ENCODE measurements at places on chromosomes 16 and 17.
A peak's percentile ranks its signal among the peaks of the same experiment; 100 is the strongest.

DNA sequence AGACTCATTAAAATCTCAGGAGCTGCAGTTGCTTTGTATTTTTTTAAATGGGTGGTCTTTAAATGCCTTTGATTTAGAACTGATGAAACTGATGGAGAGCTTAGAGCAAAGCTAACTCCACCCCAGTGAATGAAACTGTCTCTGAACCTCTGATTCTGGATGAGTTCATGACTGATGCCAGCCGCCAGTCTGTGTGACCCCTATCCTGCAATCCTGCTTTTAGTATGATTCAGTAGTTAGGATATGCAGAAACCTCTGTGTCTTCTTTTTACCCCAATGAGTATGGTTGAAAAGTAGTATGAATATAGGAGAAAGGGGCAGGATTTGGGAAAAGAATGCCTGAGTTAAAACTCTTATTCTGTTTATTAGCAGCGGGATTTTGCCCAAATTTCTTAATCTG, 12.3 kb upstream of the SALL1 start:
- DNase-seq, result no peak

GRCh38 chr16:51569203-51569931, 418.3 kb upstream of the SALL1 start:
- no peak for DNase-seq

- no peak for DNase-seq
Observed at GRCh38 chr16:1394367-1394951, 20.0 kb downstream of the UNKL start.

- DNase-seq, result no peak
Observed at GRCh38 chr16:29907973-29908372, 7.7 kb downstream of the ASPHD1 start.

- DNase-seq, result no peak
Observed at GRCh38 chr16:675884-676564, 553 bp downstream of the RHBDL1 start.

DNA sequence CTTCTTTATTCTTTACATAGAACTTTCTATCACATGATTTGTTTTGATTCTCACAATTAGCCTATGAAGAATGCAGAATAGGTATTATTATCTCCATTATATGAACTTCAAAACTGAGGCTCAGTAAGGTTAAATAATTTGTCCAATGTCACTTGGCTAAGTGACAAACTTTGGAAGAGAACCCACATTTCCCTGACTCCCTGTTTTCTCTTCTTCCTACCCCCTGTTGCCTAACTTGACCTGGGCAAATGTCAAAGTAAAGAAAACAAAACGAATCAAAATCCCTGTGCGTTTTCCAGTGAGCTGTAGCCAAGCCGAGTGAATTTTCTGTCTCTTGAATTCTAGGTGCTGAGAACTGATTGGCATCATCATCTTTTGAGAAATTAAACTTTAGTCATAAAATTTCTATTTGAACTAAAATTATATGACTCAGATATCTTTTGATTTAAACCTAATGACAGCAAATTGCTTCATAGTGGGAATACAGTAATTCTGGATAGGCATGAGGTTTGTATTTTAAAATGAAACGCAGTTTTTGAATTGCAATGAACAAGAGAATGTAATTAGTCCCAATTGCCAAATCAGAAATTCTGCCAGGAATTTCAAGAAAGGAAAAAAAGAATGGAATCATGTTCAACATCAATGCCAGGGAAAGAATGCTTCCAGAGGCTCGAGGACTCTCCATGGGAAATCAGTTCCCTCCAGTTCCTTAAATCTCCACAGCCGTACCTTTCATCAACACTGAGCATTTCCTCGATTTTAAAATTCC, 4.6 kb upstream of the NACA2 start:
- no peak for DNase-seq

DNA sequence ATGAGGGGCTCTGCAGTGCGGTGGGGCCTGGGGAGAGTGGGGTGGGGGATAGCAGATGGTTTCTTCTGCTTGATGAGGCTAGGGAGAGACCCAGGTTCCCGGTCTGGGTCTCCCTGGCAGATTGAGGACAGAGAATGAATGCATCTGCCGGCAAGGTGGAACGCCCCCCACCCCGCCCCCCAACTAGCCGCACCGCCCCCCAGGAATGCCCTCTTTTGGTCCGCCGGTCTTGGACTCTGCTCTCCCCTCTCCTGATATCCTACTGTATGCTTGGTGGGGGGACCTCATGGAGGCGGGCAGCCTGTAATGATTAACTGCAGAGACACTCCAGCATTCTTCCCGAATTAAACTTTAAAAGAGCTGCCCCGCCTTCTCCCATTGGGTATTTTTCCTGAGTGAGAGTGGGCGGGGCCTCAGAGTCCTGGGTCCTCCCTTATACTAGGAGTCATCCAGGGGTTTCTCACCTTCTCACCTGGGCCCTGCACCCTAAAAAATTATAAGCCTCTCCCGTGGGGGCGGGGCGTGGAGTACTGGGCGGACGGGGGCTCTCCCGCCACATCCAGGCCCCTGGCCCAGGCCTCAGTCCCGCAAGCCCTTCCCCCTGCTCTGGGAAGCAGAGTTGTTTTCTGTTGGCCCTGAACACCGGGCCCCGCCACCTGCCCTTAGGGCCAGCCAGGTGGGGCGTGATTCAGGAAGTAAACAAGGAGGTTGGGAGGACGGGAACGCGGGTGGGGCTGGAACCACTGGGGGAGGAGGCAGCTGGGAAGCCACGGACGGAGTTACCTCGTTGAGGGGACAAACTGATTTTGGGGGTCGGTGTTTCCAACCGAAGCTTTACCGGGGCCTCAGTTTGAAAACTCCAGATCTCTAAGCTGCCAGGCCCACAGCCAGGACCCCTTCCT, 1.5 kb downstream of the GRB7 start:
- DNase-seq, result no peak

DNA sequence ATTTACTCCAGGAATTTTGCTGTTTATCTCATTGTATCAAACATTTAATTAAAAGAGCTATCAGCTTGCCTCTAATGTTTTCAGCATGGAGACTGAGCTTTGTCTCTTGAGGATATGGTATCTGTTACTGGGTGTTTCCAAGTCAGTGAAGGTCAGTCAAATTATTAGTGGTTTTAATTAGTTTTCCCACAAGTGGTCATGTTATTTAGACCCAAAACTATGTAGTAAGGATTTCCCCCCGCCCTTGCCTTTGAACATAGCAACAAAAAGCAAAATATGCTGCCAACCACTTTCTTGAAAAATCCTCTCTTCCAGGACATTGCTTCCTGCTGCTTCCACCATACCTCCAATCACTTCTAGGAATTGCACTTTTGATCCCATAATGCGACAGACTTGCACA, 355.6 kb downstream of the GRIN2A start:
- DNase-seq, result no peak

DNA sequence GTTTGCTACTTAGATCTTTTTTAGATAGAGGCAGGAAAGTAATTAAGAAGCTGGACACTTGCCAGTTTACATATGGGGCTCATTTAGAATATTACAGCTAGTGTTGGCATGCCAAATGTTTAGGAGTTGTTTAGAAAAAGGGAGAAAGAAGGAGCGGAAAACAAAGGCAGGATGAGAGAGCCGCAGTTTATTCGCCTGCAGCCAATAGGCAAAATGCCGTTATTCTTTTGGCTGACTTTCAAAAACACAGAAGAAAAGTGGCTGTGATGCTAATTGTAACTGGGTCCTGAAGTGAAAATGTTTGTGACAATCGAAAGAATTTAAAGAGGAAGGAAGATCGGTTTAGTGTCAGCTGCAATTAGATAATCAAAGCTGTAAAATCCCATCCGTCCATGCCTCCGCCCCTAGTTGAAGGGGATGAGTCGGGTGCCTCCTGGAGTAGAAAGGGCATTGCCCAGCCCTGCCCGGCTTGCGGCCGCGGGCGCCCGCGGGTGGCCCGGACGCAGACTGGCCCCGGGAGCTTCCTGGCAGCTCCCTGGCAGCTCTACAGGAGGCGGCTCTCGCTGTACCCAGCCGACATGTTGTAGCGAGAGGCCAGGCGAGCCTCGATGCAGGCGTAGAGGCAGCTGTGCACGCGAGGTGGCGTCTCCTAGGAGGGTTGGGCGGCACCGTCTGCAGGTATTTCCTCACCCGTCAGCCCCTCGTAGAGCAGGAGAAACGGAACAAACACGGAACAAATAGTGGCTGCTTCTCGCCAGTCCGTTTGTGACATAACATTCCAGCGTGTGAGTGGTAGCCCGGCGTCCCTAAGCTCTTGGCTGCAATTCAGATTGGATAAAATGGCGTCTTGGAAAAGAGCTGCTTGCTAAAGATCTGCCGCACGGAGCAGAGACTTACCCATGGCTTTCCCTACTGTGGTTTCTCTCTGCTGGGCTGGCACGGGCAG, 82.2 kb downstream of the TNRC6C start:
- peak; percentile 18 for DNase-seq

DNA sequence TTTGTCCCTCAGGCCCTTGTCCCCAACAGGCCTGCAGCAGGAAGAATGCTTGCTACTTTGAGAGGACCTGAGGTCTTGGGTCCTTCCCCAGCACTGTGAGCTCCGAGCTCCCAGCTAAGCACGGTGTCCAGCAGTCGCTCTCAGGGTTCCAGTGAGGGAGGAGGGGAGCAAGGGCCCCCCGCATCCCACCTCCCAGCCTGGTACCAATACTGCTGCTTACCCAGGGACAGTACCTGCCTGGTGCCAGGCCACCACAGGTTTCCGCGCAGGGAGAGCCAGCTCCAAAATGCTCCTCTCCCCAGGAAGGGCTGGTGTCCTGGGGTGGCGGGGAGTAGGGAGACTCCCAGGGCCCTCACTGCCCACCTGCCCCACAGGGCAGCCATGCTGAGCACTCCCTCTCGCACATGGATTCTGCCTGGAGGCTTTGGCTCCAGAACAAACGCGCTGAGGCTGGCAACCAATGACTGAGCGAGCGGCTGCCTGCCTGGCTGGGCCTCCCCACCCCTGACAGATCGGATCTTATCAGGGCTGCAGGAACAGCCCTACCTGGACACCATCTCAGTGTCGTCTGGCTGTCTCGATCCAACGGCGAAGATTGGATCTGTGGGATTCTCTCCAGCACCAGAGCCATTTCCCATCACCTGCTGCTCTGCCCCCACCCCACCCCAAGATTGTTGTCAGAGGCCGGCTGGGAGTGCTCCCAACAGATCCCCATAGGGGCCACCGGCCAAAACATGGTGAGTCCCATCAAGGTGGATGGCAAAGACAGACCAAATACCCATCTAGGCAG, 2.4 kb downstream of the DOK4 start:
- DNase-seq, result no peak

DNA sequence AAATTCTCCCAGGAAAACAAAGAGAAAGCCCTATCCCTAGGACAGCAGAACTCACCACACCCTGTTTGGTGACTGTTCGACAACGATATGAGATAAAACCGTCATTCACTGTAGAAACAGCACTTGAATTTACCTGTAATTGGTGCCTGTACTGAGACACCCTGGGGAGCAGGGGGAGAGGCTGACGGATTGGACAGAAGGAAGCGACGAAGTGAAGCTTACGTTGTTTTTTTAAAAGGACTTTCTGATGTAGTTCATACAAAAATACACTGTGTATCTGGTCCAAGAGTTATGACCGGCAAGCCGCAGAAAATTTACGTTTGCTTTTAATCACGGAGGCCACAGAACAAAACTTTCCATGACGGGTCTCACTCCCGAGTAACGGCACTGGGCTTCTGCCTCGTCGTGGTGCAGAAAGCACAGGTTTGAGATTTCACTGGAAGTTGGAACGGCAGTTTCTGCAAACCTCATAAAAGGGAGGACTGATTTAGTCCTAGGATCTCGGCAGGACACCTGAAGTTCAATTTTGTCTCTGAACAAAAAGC, 9.7 kb downstream of the NXN start:
- DNase-seq, result no peak

DNA sequence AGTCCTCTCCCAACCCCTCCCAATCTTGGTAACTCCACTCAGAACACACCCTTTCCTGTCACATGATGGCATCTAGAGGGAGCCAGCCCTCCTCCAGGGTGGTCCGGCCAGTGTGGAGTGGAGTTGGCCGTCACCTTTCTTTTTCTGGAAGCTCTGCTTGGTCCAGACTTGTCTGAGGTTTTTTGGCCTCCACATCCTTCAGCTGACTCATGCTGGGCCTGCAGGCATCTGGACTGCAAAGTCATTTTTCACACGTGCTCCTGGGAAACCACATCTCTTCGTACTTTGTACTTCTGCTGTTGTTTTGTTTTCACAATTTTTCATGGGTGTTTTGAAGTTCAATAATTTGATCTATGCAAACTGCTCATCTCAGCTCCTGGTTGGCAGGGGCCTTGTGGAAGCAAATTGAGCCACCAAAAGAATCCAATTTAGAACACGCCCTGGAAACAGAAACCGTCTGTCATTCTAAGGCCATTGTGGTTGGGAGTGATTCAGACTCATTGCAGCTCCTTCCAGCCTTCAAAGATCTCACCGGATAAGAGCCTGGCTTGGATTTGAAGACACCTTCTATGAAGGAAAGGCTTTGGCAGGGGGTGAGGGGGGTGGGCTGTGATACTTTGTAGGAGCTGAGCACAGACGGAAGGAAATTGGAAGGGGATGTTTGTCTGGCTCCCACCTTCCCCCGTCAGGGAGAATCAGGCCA, 42.4 kb upstream of the NF1 start:
- no peak for DNase-seq

DNA sequence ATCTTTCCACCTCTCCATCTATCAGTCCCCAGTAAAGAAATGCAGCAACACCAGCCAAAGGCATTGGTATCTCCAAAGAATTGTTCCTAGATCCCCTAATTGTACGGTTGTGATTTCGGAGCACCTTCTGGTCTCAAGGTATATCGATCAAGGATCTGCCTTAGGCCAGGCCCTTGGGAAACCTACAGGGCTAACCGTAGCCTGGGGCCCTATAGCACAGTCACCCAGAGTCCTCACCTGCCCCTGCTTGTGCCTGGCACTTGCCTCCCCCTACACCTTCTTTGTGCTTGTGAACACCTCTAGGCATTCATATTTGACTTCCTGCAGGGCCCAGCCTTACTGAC, 16.8 kb upstream of the AURKB start:
- no peak for DNase-seq

DNA sequence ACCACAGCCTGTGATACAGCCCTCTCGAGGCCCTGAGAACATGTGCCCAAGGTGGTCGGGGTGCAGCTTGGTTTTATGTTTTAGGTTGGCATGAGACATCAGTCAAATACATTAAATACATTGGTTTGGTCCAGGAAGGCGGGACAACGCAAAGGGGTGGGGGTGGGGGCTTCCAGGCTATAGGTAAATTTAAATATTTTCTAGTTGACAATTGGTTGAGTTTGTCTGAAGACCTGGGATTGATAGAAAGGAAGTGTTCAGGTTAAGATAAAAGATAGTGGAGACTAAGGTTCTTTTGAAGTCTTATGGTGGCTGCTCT, 1.2 kb upstream of the ZKSCAN2 start:
- no peak for DNase-seq

- no peak for DNase-seq
Observed at GRCh38 chr17:4163951-4164350, 21.0 kb downstream of the CYB5D2 start.

All from stimulated activated CD4-positive, alpha-beta T cell treated with anti-CD3 and anti-CD28 coated beads, Interleukin-1b, Interleukin-23, amount 100 ng/mL, for 4 hours (primary cell).